Activated CD4-positive, alpha-beta T cell treated with anti-CD3 and anti-CD28 coated beads for 48 hours (primary cell): ENCODE measurements at places on chromosomes 3 and 15.

DNA sequence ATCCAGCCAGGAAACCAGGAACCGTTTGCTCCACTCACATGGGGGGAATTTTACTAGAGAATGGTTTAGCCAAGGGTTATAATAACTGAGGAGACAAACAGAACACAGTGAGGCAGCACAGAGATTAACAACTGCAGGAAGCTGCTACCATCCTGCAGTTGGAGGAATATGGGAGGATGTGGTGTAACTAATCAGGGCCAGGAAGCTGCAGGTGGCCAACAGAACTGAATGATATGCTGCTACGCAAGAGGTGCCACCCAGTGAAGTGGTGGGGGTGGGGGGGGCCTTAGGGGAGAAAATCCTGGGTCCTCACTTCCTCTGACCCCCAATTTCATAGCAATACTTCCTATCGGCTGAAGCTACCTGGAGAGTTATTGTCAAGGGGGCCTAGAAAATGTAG lies 306.4 kb upstream of the STT3B start:
- DNase-seq: no peak

- DNase-seq: no peak
Observed at GRCh38 chr3:57726397-57726796, 29.7 kb upstream of the SLMAP start.

- no peak for DNase-seq
Observed at GRCh38 chr15:71195242-71195641, 80.0 kb downstream of the THSD4 start.

DNA sequence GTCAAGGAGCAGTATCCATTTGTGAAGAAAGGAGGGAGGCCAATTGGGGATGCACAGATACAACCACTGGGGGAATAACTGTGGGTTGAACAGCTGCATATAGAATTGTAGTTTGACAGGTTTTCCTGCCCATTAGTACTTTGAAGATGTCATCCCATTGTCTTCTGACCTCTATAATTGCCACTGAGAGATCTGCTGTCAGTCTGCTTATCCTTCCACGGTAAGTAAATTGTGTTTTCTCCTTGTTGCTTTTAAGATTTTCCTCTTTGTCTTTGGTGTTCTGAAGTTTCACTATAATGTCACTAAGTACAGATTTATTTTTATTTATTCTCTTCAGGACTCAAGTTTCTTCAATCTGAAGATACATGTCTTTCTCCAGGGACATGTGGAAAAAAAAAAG lies 56.6 kb downstream of the MOBP start:
- no peak for DNase-seq

DNA sequence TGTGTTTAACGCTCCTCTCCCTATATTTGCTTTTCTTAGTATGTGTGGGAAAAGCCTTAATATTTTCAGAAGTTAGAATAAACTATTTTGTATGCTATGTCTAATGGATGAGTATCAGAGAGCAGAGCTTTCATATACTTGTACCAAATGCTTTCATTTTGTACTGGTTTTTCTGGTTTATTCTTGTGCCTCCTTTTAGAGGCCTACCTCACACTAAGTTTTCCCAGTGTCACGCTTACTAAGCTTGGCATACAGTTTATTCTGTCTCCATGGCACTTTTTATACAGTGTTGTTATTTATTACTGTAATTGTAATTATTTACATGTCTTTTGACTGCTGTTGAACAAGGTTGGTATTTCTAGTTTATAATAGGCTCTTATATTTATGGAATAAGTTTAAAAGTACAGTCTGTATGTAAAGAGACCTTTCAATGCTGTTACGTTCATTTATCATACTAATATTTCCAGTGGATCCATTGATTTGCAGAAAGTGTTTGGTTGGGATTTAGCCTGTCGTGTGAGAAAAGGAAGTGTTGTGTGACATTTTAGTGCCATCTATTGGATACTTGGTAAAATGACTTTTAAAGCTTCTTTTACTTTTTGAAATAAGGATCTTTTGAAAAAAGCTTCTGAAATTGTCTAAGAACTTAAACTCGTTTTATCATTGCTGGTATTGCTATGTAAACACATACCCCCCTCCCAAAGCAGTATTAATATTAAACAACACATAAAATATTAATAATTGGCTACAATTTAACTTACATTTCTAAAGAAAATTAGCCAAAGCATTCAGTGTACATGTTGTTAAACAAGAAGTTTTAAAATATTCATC lies 5.2 kb upstream of the EBLN2 start:
- DNase-seq: no peak

- DNase-seq: no peak
Observed at GRCh38 chr3:6540981-6541380, 319.9 kb upstream of the GRM7 start.

DNA sequence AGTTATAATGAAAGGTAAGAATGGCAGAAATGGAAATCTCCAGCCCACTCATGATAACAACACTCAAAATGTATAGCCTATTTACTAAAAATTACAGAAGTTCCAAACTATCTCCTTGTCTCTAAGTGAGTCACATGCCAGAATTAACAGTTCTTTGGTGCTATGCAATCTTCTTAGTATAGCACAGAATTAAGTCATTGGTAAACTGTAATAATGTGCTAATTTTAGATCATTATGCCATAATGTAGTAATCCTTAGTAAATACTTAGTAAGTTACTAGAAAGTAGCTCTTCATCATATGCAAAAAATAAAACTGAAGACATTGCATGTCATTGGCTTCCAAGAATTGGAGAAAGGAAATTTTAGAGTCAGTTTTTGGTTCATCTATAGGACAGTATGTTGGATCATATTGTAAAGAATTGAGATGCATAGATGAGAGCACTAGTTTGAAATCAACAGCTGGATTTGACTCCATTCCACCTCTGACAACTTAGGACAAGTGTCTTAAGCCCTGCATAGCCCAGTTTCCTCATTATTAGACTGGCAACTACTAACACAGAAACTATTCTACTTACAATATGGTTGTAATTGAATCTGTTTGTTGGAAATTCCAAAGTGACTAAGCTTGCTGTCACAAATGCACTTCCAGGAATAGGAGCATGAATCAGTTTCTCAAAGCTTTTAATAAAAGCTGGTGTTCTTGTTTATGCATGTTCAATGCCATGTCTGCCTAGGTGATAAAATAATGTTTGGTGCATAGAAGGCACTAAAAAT lies 40.1 kb upstream of the CD47 start:
- DNase-seq: no peak

GRCh38 chr3:144407335-144407734 lies 435.7 kb downstream of the DIPK2A start:
- DNase-seq: no peak

DNA sequence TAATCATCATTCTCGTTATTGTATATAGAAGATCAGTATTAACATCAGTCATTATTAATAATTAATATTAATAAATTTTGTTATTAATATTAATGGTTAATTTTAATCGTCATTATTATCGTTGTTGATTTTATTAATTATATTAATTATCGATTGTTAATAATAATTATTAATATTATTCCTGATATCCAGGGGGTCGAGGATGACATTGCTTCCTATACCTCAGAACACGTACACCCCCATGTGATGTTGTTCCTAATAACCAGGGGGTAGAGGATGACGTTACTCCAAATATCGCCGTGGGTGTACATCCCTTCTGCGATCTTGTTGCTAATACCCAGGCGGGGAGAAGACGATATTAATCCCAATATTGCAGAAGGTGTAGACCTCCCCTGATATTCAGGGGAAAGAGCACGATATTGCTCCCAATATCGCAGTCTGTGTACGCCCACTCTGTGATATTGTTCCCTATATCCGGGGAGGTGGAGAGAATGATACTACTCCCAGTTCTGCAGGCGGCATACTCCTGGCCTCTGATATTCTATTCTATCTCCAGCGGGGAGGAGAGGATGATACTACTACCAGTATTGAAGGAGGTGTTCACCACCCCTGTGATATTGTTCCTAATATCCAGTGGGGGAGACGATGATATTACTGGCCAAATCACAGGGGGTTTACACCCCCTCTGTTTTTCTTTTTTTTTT lies 22.3 kb upstream of the BMF start:
- DNase-seq: no peak

- DNase-seq: no peak
Observed at GRCh38 chr15:27693280-27693679, 405.8 kb downstream of the OCA2 start.

- no peak for DNase-seq
Observed at GRCh38 chr3:83514130-83514914, 1444.5 kb upstream of the CADM2 start.
